Adrenal gland (tissue), 19 donors: ENCODE measurements at places on chromosomes 6 and 20.

GRCh38 chr6:7108196-7108963 lies 619 bp downstream of the RREB1 start:
- peak overlapping the region; percentile 96 for H3K27ac ChIP-seq
- DNase-seq, result peak; percentile 72
- no peaks in the 10 kb centered on the region for H3K27me3 ChIP-seq
- H3K4me3 ChIP-seq, result peak overlapping the region; percentile 66

- no peak for DNase-seq
- H3K27me3 ChIP-seq, result no peaks in the 10 kb centered on the region
- H3K4me1 ChIP-seq, result no peaks in the 10 kb centered on the region
- H3K4me3 ChIP-seq, result no peak overlapping the region
Observed at GRCh38 chr6:127956956-127957355, 56.1 kb upstream of the THEMIS start.

GRCh38 chr6:36154286-36154685 lies 24.0 kb downstream of the MAPK13 start:
- H3K36me3 ChIP-seq, result no peaks in the 10 kb centered on the region
- no peak for DNase-seq
- peaks cover 27% of the 10 kb centered on the region for H3K4me1 ChIP-seq
- H3K4me3 ChIP-seq, result no peak overlapping the region
- no peaks in the 10 kb centered on the region for H3K27me3 ChIP-seq

DNA sequence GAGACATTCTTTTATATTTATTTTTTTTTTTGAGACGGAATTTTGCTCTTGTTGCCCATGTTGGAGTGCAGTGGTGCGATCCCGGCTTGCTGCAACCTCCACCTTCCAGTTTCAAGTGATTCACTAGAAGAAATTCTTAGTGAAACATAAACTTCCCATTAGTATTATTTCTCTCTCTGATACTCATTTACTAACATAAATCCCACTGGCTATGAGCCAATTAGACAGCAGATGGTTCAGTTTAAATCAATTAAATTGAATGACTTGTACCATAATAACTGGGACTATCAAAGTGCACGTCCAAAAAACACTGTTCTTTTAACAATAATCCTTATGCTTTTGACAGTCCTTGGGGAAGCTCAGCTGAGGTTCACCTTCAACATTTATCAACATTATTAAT lies 111.2 kb upstream of the PTCHD4 start:
- no peak overlapping the region for H3K27ac ChIP-seq
- no peak overlapping the region for H3K4me3 ChIP-seq
- H3K36me3 ChIP-seq, result no peaks in the 10 kb centered on the region
- no peaks in the 10 kb centered on the region for H3K27me3 ChIP-seq
- DNase-seq, result no peak
- no peaks in the 10 kb centered on the region for H3K4me1 ChIP-seq

DNA sequence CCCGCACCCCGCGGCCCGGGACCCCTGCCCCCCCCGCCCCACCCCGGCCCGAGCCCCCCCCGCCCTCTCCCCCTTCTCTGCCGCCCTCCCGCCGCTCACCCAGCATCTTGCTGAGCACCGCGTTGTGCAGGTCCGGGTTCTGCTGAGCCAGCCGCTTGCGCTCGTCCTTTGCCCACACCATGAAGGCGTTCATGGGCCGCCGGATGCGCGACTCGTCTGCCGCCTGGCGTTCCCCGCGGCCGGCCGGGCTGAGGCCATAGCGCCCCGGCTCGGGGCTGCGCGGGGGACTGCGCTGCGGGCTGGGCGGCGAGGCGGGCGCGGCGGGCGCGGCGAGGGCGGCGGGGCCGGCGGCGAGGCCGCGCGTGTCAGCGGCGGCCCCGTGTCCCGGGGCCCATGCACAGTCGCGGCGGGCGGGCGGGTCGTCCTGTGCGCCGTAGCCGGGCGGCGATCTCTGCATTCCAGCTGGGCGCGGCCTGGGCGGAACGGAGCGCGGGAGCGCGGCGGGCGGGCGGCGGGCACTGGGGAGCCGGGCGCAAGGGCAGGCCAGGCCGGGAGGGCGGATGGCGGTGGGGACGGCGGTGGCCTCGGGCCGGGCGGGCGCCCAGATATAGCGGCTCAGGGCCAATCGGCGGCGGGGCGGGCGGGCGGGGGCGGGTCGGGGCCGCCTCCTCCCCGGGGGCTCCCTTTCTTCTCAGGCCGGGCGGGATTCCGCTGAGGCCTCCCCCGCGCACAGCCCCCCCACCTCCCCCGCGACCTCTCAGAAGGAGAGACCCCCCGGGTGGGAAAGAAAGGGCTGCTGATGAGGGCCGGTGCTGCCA lies at the start of gene SOX18:
Gene SOX18 (minus strand): TSS at position 580 of the 818 bp plus-strand sequence. CDS start 123 bp downstream, at position 457.
- H3K4me1 ChIP-seq, result no peaks in the 10 kb centered on the region
- H3K36me3 ChIP-seq, result no peaks in the 10 kb centered on the region
- H3K27ac ChIP-seq, result no peak within 1 kb of the TSS
- peaks cover 60% of the 10 kb centered on the region for H3K27me3 ChIP-seq
- DNase-seq, result no peak
